ENCODE measurements at places on chromosomes 3 and 15.

GRCh38 chr3:113405180-113405579 lies 36.1 kb downstream of the CFAP44 start:
- peak; percentile 28 for DNase-seq

DNA sequence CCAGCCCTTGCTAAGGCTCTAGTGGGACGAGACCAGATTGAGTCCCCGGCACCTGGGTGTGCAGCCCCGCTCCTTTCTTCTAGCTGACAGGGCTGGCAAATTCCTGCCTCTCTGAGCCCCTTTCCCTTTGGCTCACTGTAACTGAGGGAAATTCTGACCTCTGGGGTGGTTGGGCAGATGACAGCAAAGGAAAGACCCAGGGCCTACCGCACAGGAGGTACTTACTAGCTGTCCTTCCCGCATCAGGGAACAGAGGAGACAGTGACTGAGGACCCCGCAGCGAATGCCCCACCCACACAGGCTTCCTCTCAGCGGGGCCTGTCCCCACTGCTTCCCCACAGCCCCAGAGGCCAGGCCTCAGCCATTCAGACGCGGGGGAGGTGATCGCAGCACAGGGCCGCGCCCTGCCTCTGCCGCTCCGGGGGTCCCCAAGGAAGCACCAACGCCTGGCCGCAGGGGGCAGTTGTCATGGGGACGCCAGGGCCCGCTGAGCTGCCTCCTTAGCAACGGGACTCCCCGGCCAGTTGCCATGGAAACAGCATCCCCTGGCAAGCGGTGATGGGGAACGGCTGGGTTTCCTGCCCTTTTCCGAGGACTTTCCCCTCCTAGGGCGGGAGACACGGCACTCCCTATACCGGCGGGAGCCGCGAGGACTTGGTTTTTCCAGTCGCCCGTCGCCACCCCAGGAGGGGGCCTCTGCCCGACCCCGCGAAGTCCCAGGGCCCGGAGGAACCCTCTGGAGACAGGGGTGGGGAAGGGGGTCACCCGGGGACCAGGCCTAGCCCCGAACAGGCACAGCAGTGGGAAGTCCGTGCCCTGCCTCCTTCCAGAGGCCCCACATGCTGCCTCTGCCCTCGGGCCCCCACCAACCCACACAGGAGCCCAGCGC lies 50.1 kb downstream of the HCN4 start:
- DNase-seq: peak; percentile 35

DNA sequence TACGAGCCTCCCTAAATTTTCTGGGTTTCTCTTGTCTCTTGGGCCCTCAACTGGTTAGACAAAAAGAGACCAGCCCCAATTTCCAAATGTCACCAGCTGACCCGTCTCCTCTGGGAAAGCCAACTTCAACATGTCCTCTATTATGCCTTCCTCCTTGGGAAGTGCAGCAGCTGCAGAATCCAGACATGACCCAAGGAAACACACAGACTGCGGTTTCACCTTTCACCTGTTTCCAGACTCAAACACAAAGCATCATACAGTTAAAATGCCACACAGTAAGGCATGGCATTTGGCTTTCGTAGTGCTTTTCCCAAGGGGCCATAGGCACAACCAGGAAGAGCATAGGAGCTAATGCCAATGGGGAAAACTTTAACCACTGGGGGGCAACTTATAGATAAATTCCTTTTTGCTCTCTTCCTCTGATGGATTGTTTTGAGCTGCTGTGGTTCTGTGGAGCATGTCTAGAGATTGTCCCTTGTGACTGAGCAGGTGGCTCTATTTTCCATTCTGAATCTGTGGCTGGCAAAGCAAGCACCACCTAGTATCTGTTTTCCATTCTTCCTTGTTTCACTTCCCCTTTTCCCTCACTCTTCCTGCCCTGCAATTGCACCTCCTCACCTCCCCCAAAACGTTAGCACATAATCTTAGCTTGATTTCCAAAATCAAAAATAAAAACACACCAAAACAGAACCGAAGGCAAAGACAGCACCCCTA lies 49.3 kb downstream of the HHLA2 start:
- DNase-seq: peak; percentile 17

DNA sequence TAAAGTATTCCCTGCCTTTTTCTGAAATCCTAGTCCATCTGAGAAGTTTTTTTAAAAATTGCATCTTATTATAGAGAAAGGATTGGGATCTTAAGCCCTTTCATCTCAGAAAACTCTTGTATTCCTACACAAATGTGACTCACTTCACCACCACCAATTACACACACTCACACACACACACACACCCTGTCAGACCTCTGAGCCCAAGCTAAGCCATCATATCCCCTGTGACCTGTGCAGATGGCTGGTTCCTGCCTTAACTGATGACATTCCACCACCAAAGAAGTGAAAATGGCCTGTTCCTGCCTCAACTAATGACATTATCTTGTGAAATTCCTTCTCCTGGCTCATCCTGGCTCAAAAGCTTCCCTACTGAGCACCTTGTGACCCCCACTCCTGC lies 1181.9 kb downstream of the ROBO2 start:
- DNase-seq: no peak

DNA sequence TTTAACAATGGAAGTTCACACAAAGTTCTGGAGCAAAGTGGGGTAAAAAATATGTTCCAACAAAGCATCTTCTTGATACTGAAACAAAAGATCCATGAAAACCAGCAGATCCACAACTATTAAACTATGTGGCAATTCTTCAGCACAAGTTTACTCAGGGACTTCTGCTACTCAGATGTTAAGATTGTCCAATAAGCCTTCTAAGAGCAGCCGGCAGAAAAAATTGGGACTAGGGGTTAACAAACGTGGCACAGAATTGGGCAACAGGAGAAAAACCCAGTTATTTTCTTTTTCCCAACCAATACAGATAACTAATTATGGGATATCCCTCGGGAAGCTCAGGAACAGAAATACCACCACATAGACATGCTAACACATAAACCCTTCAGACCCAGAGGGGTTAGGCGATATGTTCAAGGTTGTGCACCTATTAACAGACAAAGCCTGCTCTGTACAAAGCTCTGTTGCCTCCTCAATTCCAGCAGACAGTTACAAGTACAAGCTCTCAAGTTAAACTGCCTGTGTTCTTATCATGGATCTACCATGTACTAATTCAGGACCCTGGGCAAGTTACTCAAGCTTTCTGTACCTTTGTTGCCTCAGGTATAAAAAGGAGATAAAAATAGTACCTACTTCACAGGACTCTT lies 6.8 kb downstream of the SSR3 start:
- no peak for DNase-seq

- no peak for DNase-seq
Observed at GRCh38 chr3:50815844-50816243, 141.1 kb downstream of the DOCK3 start.

DNA sequence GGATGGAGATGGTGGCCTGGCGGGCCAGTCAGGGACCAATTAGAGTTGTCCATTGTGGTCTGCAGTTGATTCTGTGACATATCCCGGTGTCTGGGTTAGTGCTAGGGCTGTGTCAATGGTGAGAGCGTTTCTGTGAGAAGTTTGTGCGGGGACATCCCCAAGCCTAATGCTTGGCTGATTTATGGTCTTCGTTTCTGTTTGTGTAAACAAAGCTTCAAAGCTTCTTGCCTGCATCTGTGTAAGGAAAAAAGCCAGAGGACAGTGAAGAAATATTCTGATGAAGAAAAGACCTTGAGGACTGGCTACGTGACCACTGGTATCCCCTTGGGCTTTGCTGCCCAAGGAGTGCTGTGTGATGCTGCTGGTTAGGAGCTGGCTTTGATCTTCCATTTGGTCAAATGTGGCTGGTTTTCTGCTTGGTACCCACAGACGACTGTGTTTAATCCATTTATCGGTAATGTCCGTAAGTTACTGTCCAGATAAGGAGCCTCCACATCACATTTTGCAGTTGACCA lies 74.6 kb upstream of the LRTM1 start:
- DNase-seq: no peak

DNA sequence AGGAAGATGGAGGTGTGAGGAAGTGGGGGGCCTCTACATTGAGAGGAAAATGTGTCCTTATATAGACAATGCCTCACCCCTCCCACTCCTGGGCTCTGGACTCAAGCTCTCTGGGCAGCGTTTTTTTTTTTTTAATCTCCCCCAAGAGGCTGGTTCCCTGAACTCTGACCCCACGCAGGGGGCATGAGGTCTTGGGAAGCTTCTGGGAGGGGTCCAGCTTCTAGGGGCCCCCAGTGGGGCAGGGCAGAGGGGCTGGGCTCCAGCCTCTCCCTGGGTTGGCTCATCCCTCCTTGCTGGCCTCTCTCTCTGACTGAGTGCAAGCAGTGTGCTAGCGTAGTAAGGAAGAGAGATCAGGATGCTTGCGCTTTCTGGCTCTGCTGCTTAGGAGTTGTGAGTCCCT lies 101.4 kb upstream of the HACD2 start:
- no peak for DNase-seq

DNA sequence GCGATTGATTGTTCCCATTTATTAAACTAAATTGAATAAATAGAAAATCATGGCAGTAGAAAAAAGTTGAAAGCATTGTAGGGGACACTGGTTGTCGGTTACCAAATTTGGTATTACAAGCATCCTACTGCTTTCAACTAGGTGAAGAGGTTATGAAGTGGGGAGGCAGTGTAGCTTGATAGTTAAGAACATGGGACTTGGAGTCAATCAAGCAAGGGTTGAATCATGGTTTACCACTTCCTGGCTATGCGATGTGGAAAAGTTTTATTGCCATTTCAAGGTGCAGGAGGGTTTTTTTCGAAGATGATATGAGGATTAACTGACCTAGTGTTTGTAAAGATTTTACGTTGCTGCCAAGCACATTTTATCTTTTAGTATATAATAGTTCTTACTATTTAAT lies 318.2 kb upstream of the KCNH8 start:
- DNase-seq: no peak

GRCh38 chr3:110918963-110919362 lies 152.7 kb upstream of the NECTIN3 start:
- no peak for DNase-seq

- DNase-seq: no peak
Observed at GRCh38 chr3:64086479-64087252, 63.4 kb upstream of the PSMD6 start.
